Fibroblast of skin of back (primary cell): ENCODE measurements at places on chromosomes 5 and 9.

DNA sequence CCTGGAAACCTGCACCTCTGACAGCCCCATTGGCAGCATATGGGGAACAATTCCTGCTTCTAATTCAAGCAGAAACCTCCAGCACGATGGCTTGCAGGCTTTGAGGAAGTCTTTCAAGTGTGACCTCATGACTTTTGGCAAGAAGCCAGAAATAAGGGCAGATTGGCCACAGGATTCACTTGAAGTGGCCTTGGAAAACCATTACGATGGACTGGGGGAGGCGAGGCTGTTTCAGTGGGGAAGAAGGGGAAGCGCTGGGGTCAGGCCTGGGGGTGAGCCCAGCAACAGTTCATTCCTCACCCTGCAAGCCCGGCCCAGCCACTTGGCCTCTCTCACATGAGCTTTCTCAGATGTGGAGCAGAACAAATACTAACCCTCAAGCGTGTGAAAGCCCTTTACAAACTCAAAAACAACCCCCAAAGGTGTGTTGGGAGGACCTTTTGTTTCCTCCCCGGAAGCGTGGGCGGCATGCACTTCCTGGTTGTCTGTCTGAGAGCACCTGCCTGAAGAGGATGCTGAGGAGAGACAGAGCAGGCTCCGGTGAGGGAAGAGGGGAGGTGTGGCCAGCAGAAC, 26.9 kb upstream of the EEIG1 start:
- DNase-seq: peak; percentile 49

- DNase-seq: no peak
Observed at GRCh38 chr5:67166460-67167285, 29.9 kb downstream of the CD180 start.

DNA sequence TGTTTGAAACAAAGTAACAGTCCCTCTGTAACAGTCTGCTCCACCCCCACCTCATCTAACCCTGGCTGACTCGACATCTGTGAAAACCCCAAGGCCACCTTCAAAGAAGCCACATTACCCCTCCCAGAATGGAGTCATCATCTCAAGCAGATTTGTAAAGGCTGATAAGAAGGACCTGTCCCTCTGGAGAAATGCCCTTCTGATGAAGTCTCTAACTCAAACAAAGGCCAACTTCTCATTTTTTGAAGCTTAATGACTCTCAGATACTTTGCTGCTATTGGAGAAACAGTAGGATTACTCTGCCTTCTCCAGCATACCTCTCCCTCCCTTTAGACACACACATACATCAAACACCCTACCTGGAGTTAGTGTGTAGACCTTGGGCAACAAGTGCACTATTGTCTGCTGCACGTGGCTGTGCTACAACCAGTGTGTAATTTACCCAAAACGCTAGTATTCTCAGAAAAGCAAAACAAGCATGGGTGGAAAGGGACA, 5.3 kb upstream of the SUSD1 start:
- peak; percentile 18 for DNase-seq

DNA sequence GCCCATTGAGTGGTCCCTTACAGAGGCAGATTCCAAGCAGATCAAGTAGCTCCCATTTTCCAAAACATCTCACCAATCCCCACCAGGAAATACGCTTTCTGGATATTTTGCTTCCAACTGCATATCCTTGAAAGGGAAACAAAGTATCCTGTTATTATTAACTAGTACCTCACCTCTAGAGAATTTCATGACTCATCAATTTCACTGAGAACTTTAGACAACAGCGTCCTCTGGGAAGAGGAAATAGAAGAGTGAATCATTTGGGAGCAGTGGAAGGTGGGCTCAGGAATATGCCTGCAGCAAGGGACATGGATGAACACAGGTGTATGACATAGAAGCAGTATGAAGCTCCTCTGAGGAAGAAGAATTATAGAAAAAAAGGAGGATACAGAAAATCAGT, 186.7 kb downstream of the MARCHF11 start:
- peak; percentile 80 for DNase-seq

- peak; percentile 46 for DNase-seq
Observed at GRCh38 chr5:37208883-37209797, 40.0 kb downstream of the CPLANE1 start.

GRCh38 chr9:73073337-73074175, 78.1 kb upstream of the ANXA1 start:
- peak; percentile 25 for DNase-seq

DNA sequence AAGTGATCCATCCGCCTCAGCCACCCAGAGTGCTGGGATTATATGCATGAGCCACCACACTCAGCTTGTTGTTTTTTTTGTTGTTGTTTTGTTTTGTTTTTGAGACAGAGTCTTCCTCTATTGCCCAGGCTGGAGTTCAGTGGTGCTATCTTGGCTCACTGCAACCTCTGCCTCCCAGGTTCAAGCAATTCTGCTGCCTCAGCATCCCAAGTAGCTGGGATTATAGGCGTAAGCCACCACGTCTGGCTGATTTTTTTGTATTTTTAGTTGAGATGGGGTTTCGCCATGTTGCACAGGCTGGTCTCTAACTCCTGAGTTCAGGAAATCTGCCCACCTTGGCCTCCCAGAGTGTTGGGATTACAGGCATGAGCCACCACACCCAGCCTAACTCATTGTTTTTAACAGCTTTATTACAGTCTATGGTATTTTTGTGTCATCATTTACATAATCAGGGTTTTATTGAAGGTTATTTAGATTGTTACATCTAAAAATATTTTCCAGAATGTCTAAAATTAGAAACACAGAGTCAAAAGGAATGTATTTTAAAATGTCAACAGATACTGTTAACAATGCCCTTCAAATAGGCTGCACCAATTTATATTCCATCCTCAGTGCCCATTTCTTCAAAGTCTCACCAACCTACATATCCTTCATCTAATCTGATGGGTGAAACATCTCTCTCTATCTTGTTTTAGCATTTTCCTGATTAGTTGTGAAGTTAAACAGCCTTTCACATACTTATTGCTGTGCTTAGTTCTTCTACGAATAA, 18.6 kb downstream of the KIF3A start:
- DNase-seq: no peak

DNA sequence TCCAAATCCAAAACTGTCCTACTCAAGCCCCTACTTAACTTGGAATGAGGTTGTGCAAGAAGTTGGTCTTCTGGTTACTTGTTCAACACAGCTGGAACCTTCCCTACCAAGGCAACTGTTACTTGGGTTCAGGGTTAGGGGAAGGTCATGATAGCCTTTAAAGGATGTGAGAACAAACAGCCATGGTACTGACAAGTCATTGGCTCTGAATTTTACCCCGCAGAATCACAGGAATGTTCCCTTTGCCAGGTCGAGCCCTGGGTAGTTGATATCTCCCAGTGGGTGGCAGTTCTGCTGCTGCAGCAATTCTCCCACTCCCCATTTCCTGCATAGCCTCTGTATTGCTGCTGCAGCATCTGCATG, 396.1 kb upstream of the MPDZ start:
- no peak for DNase-seq

- DNase-seq: no peak
Observed at GRCh38 chr5:100970646-100971255, 67.7 kb upstream of the ST8SIA4 start.

DNA sequence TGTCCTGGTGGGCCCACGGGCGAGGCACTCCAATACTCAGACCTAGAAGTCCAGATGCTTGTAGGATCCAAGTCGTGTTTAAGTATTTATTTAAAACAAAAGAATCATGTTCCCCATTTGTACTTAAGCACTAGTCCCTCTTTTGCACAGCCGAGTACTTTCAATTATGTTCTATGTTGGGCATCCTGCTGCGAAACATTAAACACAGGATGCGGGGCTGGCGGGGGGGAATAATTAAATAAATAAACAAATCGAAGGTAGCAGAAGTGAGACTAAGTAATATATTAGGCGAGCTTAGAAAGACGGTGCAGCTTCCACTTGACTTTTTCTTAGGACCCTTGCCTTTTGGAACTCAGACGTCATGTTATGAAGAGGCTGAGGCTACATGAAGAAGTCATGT, 1129.2 kb upstream of the ACO1 start:
- DNase-seq: no peak

DNA sequence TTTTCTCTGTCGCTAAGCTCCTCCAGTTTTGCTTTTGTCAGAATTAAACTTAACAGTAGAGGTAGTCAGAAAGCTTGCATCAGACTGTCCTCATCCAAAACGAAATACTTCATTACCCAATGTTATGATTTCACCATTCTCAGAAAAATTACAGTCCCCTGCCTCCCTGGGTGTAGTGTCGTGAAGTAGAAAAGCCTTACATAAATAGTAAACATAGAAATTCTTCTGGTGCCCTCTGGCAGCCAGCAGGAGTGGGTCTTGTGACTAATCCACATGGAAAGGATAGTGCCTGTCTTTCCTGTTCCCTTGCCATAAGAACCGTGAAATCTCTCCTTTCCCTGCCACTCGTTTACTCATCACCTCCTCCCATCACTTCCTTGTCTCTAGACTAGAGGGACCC, 230.6 kb downstream of the GNA14 start:
- DNase-seq: peak; percentile 63

GRCh38 chr9:125150349-125151245, 7.3 kb upstream of the SCAI start:
- DNase-seq: no peak

DNA sequence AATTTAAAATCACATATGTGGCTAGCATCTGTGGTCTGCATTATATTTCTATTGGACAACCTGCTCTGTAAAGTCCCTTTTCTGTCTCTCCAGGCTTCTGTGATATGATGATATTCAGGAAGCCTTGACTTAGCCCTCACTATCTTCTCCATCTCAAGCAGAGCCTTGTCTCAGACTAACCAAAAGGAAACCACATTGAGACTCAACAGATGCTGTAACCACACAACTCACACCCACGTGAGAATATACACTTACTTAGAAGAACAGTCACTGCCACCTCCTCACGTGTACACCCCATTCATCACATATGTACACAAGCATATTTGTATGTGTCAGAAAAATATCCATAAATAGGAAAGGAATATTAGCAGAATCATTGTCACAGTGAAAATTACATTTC, 33.6 kb downstream of the HTR4 start:
- DNase-seq: no peak

DNA sequence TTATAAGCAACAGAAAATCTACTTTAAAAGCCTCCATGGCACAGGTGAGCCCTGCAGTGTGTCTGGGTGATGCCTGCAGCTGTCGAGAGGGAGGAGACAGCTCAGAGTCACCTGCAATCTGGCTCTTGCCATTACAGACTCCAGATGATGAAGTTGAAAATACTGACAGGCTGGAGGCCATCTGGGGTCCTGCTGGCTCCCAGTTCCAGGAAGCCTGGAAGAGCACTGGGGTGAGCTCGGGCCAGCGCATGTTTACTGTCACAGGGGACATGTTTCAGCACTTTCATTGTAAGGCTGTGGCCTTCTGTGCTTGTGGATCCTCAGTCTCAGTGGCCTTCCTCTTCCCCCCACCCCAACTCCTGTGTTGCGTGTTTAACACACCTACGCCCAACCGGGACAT, 28.4 kb downstream of the CEL start:
- DNase-seq: no peak

DNA sequence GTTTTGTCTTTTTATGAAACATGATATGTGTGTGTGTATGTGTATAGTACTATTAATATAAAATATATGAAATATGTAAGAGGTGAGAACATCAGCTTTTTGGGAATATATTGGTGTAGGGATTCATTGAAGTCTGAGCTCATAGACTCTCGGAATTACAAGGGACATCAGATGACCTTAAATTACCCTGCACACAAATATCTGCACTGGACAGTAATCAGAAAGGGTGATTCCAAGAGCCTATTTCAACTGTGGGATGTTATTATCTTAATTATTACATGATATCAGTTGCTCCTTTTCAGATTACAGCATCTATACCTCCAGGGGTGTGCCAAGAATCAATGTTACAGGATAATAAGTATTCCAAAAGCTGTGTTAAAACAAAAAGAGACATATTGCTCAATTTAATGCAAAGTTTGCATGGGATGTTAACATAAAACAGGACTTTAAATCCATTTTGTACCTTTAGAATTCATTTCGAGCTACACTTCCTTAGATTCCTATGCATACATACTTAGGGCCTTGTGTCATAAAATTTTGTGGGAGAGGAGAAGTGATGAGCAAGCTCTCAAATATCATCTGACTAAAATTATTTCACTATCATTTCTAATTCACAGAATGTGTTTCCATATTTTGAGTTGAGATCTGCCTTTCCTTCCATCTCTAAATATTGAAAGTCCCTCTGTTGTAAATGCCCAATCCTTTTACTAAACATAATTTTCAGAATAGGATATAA, 365.2 kb downstream of the BRINP1 start:
- DNase-seq: peak; percentile 90

- no peak for DNase-seq
Observed at GRCh38 chr9:36897019-36897418, 137.0 kb downstream of the PAX5 start.

DNA sequence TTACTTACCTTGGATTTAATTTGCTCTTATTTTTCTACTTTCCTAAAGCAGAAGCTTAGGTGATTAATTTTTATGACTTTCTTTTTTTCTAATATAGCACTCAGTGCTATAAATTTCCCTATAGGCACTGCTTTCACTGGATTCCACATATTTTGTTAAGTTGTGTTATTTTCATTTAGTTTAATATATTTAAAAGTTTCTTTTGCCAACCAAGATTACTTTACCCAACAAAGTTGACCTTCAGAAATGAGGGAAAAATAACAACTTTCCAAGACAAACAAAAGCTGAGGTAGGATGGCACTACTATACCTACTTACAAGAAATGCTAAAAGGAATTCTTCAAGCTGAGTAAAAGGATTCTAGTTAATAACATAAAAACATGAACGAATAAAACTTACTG, 8.8 kb upstream of the IFNB1 start:
- no peak for DNase-seq

DNA sequence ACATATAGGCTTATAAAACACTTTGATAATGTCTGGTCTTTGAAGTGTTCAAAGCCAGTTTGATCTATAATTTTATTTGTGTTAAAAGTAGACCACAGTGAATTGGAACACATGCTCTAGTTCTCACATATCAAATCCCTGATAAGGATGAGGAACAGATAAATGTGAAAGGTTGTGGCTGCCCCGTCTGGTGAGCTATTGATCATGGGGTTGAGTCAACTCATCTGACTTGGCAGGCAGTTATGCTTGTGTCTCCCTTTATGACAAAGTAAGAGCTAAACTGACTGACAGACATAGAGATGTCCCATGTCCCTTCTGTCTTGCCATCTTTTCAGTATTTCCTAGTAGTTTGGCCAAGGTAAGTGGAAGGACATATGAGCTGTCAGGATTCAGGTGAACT, 2.9 kb upstream of the ERMP1 start:
- no peak for DNase-seq

DNA sequence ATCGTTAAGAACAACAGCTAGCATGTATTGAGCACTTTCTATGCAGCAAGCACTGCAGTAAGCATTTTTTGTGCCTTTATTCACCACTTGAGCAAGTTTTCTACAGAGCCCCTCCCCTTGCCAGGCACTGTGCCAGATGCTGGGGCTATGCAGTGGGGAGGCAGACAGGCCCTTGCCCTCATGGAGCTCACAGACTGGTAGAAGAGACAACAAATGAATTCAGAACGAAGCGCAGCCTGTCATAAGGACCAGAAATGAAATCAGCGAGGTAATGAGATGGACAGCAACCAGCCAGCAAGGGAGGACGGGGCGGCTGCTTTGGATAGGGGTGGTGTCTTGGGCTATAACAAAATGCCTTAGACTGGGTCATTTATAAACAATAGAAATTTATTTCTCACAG, 68.8 kb downstream of the C9orf50 start:
- DNase-seq: no peak

GRCh38 chr9:12785941-12786340, 11.1 kb downstream of the LURAP1L start:
- no peak for DNase-seq
